Activated T-helper 1 cell treated with anti-CD3 and anti-CD28 coated beads, Interleukin-12 subunit alpha, Interleukin-12 subunit beta, Interleukin-2, Interleukin-4 antibody, amounts not matched to agents 30 ng/mL and 10 ng/mL and 1 ng/mL, durations not matched to agents 14 hours and 24 hours and 36 hours (primary cell): ENCODE measurements at places on chromosomes 1 and 21. TPM values are rescaled to one million over a fixed set of nuclear protein-coding genes. Genes with fewer than 3 reads are reported as not detected.
A peak's percentile ranks its signal among the peaks of the same experiment; 100 is the strongest.

GRCh38 chr1:51946300-51946699 is 44.2 kb downstream of the RAB3B start:
- DNase-seq = no peak
- H3K27ac ChIP-seq = no peak overlapping the region
- no peak overlapping the region for H3K4me3 ChIP-seq
- H3K4me1 ChIP-seq = no peaks in the 10 kb centered on the region
- peaks cover 4% of the 10 kb centered on the region for H3K27me3 ChIP-seq

DNA sequence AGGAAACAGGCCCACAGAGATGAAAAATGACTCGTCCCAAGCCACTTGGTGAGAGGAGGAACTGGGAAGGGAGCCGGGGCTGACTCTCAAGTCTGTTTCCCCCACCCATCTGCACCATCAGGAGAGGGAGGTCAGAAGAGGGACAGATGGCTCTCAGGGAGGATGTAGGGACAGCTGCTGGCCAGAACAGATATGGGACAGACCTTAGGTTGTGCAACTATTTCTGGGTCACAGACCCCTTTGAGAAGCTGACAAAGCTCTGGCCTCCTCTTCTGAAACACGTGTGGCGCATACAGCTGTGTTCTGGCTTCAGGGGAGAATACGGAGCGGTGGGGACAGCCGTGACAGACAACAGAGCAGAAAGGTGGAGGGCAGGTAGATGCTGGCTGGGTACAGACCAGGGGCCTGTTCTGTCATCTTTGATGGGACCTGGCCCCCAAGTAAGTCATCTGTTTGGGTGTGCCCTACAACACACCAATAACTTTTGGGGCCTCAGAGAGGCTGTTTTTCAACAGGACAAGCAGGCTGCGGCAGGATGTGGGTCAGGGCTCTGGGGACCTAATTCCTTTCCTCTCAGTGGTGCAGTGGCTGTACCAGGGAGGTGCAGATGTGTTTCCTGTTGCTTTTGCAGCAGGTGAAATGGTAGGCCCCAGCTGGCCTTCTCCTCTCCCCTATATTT is 7.3 kb downstream of the SH3BGRL3 start:
- H3K4me3 ChIP-seq = peak overlapping the region; percentile 73
- peaks cover 21% of the 10 kb centered on the region for H3K36me3 ChIP-seq
- peak overlapping the region; percentile 97 for H3K27ac ChIP-seq
- no peaks in the 10 kb centered on the region for H3K27me3 ChIP-seq

- H3K27me3 ChIP-seq = peaks cover 2% of the 10 kb centered on the region
- H3K4me1 ChIP-seq = peaks cover 61% of the 10 kb centered on the region
- H3K27ac ChIP-seq = peak overlapping the region; percentile 96
- H3K36me3 ChIP-seq = peaks cover 41% of the 10 kb centered on the region
- DNase-seq = no peak
Measured at GRCh38 chr1:200410566-200410878, 686 bp upstream of the ZNF281 start.

GRCh38 chr1:220733086-220733601 is 15.0 kb upstream of the MTARC2 start:
- no peaks in the 10 kb centered on the region for H3K36me3 ChIP-seq
- DNase-seq = peak; percentile 63
- peaks cover 12% of the 10 kb centered on the region for H3K27me3 ChIP-seq
- no peak overlapping the region for H3K4me3 ChIP-seq
- no peak overlapping the region for H3K27ac ChIP-seq
- peaks cover 11% of the 10 kb centered on the region for H3K4me1 ChIP-seq

Gene C1orf116
- not detected in 2 replicates for total RNA-seq
